ENCODE measurements at places on chromosomes 5 and 9.

GRCh38 chr9:134619448-134619982 lies 22.1 kb upstream of the COL5A1 start:
- DNase-seq = no peak

DNA sequence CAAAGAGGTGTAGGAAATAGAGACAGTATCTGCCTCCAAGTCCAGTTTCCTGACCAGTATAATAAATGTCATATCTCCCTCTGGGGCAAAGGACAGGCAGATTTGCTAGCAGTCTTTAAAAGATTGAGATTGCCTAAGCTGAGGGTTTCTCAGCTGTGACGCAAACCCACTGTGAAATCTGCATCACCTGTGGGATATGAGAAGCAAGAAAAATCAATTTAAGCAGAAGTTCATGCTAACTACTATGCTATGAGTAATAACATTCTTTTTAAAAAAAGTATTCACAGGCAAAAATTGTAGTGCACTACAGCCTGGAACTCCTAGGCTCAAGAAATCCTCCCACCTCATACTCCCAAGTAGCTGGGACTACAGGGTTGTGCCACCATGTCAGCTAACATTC lies 168.1 kb upstream of the POC5 start:
- no peak for DNase-seq

GRCh38 chr9:132041798-132042197 lies 37.9 kb downstream of the MED27 start:
- no peak for DNase-seq

- no peak for DNase-seq
These were observed 5.7 kb upstream of the TICAM2 start for GRCh38 chr5:115607935-115608334.

DNA sequence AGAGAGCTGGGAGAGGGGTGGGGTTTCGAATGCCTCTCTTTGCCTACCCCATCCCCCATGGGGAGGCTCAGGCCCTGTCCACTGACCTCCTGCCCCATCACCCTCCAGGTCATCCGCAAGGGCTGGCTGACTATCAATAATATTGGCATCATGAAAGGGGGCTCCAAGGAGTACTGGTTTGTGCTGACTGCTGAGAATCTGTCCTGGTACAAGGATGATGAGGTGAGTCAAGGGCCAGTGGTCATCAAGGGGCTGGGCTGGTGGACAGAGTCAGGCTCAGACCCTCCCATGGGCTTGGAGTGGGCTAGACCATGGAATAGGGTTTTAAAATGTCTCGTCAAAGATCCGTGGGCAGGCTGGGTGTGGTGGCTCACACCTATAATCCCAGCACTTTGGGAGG lies 33.7 kb downstream of the GOLGA2 start:
- no peak for DNase-seq

DNA sequence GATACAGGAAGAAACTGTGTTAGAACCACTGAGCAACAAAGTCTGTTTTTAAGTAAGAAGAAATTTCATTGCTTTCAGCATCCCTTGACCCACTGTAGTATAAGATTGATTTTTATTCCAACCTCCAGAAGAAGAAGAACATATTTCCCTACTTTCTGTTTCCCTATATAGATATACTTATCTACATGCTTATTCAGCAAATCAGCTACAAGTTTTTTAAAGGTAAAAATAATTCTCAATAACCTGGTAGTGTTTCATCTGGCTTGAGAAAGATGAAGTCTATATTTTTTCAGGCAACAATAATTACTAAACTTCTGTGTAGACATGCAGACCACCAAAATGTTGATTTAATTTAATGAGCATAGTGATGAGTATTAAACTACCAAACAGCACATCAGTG lies 201.0 kb downstream of the OSTF1 start:
- no peak for DNase-seq

- DNase-seq = no peak
These were observed 6.1 kb upstream of the ERMP1 start for GRCh38 chr9:5838884-5839571.

GRCh38 chr5:131513780-131514179 lies 121.2 kb downstream of the RAPGEF6 start:
- peak; percentile 19 for DNase-seq

GRCh38 chr5:100110497-100110896 lies 424.7 kb upstream of the FAM174A start:
- no peak for DNase-seq

DNA sequence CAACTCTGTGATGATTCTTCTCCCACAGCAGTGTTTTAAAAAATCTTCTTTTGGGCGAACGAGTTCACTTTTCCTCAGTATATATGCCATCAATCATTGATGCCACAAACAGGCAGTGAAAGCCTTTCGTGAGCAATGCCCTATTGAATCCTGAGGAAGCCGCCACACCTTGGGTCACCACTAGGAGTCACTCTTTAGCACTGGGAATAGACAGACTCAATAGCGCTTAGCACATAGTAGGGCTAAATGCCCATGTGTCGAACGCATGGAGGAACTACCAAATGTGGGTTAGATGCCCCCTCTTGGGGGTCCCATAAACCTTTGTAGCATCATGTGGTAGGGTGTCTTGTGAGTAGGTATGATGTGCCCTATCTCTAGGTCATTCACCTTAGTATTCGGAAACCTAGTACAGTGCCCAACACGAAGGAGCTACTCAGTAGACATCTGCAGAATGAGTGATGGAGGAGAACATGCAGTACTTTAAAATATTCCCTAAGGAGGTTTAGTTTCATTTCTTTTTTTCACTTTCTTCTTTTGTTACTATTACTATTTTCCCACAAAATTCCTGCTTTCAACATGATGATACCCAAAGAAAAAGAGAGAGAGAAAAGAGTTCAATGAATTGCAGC lies 603.7 kb downstream of the BNC2 start:
- no peak for DNase-seq

DNA sequence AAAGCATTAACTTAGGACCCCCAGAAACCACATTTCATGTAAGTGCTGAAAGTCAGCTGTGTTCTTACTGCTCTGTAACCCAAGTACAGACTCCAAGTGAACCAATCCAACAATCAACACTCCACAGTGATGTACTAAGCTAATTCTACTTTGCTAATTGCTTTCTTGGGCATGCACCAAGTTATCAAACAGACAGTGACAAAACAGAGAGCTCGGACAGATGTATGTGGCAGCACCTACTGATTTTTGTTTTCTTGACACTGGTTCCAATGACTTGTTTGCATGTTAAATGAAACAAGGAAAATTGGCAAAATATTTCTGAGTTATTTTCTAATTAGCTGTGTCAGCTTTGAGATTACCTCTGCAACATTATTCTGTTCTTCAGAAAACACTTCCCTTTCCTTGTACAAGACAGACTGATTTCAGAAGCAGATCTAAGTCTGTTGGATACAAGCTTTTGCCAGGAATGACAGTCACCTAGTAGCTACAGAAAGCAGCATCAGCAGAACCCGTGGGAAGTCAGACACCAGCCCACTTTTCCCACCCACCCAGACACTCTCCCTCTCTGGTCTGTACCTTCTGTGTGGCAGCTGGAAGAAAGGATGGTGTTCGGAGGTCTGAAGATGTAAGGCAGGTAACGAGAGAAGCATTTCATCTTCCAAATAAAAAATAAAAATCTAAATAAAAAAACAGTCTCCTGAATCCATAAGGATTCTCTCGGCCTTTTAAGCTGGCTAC lies 176.7 kb upstream of the PPP2R2B start:
- no peak for DNase-seq

DNA sequence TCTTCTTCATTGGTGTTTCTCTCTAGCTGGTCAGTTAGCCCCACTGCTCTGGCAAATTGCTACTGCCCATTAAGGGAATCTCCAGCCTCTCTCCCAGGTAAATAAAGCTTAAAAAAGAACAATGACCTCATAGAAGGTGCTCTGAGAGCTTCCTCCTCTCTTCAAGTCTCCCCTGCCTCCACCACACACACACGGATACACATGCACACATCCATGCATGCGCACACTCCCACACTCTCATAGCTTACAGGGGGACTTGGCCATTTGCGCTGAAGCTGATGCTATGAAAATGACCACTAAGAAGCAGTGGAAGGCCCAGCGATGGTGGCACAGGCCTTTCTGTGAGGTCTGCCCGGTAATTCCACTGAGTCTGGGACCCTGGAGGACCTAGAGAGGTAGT lies 250.9 kb downstream of the AOPEP start:
- DNase-seq = no peak

DNA sequence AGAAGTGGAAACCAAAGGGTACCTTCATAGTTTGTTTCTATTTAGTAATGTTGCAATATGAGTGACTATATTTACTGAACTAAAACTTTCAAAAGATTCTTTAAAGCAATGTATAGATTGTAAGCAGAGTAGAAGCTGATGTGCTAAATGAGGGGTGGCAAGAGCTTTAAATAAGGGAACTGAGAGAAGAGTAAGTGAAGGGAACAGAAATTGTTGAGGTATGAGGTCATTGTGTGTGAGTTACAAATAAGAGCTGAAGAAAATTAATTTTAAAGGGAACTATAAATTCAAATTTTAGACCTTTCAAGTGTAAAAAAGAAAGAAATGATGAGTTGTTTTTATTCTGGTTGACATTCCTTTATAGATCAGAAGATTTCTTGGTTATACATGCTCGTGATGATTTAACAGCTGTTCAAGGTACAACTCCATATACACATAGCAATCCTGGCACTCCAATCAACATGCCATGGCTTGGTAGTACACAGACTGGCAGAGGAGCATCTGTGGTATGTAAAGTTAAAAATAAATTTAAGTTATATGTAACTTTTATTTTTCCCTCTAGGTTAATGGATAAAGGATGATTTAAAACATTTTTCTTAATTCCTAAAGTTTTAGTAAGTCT lies 135.1 kb upstream of the TNFAIP8 start:
- no peak for DNase-seq

- no peak for DNase-seq
These were observed 26.1 kb upstream of the FCN1 start for GRCh38 chr9:134943836-134944235.

DNA sequence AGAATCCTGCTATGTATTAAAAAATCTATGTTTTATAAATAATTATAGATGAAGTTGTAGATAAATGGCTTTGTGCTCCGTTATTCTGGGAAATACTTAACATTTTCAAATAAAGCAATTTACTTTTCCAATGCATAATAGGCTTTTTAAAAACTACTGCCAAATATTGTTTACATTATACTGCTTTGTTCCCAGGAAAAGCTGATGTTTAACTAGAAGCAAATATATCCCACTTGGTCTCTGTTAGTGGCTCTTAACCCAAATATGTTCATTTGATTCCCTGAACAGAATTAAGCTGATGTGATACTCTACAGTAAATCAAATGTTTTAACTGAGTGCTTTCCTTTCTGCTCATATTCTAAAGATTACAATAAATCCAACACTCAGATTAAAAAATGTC lies 326.3 kb downstream of the SLCO4C1 start:
- DNase-seq = no peak

GRCh38 chr9:99040251-99040900 lies 64.5 kb upstream of the TGFBR1 start:
- no peak for DNase-seq

- no peak for DNase-seq
These were observed 257.6 kb downstream of the SEMA5A start for GRCh38 chr5:9288234-9288633.

- no peak for DNase-seq
These were observed 1.6 kb upstream of the PRDM6 start for GRCh38 chr5:123087173-123088030.

DNA sequence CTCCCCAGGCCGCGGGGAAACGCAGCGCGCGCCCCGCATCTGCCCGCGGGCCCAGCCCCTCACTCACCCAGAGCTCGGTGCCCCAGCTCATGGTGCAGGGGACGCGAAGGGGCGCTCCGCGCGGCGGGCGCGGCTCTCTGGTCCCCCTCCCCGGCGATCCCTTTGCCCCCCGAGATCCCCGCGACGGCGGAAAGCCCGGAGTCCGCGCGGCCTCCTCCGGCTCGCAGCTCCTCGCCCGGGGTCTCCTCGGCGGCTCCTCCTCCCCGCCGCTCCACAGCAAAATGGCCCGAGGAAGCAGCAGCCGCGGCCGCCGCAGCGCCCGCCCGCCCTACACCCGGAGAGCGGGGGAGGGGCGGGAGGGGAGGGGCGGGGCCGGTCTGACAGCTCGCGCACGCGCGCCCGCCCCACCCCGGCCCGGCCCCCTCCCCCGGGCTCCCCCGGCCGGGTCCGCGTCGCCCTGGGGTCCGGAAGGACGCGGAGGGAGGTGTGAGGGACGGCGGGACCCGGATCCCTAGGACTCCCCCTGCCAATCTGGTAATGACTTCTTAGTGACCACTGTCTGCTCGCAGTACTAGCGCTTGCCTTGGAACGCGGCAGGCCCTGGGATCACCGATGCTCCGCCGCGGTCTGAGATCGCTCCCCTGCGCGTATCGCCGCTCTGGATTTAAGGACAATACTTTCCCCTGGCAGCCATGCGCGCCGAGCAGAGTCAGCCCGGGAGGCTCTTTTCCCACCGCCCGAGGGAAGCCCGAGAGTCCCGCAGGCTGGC lies at the start of gene FNBP1:
FNBP1 (minus strand) TSS at position 305 of the 769 bp plus-strand sequence; CDS start at position 91, 214 bp downstream.
- DNase-seq = peak; percentile 92

DNA sequence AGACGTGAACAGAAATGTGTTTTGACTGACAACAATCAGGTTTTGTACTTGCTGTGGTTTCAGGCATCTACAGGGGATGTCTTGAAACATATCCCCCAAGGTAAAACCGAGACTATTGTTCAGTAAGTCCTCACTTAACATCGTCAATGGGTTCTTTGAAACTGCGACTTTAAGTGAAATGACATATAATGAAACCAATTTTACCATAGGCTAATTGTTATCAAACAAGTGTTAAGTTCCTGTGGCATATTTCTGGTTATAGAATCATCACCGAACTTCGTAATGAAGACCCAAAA lies 16.4 kb upstream of the OMD start:
- DNase-seq = no peak
